ENCODE measurements at places on chromosomes 2 and 18.

GRCh38 chr2:41879235-41879916 lies 168.4 kb upstream of the PKDCC start:
- no peak for DNase-seq
- H3K4me3 ChIP-seq: no peak overlapping the region
- no peaks in the 10 kb centered on the region for H3K27me3 ChIP-seq

DNA sequence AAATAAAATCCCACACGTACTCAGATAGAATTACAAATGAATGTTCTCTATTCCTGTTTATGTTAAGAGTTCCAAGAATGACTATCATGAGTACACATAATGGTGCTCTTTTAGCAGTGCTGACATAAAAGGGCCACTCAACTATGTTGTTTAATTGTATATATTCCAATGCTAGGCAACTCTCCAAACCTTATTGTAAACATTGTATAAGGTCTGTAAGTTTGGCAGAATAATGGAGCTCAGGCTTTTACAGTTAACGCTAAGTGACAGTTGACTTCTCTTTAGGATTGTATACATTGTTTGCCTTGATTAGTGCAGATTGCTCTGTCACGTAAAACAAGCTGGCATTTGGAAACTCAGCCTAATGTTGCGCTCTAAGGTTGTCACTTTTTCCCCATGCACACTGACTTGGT lies 20.8 kb downstream of the RBMS1 start:
- no peak overlapping the region for H3K4me3 ChIP-seq
- H3K27me3 ChIP-seq: no peaks in the 10 kb centered on the region
- peaks cover 55% of the 10 kb centered on the region for H3K4me1 ChIP-seq
- H3K27ac ChIP-seq: no peak overlapping the region
- H3K36me3 ChIP-seq: no peaks in the 10 kb centered on the region

- H3K27me3 ChIP-seq: peaks cover 12% of the 10 kb centered on the region
- H3K4me1 ChIP-seq: peaks cover 3% of the 10 kb centered on the region
- no peaks in the 10 kb centered on the region for H3K36me3 ChIP-seq
Observed at GRCh38 chr2:96315400-96316071, 9.6 kb upstream of the ITPRIPL1 start.

DNA sequence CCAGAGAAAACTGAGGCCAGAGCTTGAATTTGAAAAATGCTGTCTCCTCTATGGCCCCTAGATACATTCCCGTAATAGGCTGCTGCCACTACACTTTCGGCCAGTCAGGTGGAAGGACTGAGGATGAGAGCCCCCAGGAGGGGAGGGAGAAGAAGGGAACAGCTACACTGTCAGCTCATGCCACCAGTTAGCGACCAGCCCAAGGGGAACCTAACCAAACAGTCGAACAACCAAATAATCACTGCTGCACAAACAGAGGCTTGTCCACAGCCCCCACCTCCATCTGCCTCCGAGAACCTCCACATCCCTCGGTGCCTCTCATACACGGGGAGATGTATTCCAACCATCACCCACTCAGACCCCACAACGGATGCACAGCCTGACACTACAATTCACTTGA lies 7.3 kb downstream of the ZNF516 start:
- H3K36me3 ChIP-seq: no peaks in the 10 kb centered on the region
- peak overlapping the region; percentile 98 for H3K27ac ChIP-seq
- H3K4me1 ChIP-seq: peaks cover 42% of the 10 kb centered on the region
- no peak for DNase-seq

DNA sequence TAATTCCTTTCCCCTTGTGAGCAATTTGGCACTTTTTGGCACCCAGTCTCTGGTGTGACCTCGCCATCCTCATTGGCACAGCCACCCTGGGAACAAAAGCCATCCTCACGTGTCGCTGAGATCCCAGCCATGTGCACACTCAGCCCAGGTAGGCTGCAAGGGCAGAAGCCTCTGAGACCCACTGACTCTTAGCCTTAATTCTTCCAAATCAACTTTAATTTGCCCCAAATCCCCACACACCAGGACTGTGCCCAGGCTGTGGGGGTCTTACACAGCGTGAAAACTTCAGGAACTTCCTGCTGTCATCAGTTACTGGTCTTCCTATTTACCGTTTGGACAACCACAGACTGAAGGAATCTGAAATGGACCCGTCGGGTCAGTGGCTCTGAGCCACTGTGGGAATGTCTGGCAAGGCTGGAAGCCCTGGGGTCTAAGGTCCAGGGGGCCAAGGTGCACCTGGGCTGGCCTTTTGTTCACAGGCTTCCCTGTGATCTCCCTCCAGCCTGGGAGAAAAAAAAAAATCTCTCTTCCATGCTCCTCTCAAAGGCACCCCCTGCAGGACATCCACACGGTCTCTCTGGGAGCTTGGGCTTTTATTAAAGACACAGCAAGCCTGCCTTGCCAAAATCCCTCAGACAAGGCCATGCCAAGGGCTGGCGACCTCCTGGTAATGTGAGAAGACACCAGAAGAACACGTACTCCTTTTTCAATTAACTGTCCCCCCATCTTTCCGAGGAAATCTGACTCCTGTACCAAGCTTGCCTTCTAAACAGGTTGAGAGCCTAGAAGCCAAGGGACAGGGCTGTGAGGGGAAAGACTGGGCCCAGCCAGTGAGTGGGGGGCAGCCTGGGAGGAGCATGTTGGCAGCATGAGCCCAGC lies 42.1 kb upstream of the LAPTM4A start:
- H3K4me1 ChIP-seq: peaks cover 39% of the 10 kb centered on the region
- H3K36me3 ChIP-seq: no peaks in the 10 kb centered on the region
- H3K27me3 ChIP-seq: no peaks in the 10 kb centered on the region
- peak; percentile 26 for DNase-seq

GRCh38 chr18:13471971-13472628 lies 253.5 kb downstream of the LDLRAD4 start:
- H3K36me3 ChIP-seq: no peaks in the 10 kb centered on the region
- no peak overlapping the region for H3K4me3 ChIP-seq
- H3K27me3 ChIP-seq: no peaks in the 10 kb centered on the region
- no peak overlapping the region for H3K27ac ChIP-seq

DNA sequence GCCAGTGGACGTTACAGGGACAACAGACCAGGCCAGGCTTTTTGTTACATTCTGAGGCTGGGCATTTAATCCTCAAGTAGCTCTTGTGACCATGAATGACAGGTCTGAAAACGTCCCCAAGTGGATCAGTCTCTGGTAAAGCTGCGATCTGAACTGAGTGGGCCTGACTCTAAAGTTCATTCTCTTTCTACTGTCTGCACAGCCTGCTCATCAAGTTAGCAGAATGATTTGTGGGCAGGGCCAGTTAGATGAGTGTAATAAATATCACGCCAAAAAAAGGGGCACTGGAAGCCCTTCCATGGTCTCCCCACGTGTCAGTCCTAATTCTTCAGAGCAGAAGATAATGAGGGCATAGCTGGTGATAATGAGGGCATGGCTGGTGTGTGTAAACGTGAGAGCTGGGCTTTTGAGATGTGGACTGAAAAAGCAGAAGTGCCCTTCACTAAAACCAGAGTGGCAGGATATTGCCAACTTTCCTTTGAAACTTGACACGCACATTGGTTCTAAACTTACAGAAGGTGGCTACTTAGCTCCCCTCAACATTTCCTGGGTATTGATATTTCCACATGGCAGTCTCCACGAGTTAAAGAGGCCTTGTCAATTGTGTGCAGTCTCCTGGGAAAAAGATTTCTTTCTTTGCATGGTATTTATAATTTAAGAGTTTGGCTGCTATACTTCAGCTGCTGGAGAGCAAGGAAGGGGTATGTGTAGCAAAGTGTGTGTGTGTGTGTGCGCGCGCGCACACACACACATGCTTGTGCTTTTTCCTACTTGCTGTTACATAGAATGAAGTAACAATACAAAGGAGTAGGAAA lies 72.7 kb upstream of the LYPD6B start:
- H3K4me3 ChIP-seq: no peak overlapping the region
- no peaks in the 10 kb centered on the region for H3K4me1 ChIP-seq
- H3K27me3 ChIP-seq: no peaks in the 10 kb centered on the region
- H3K27ac ChIP-seq: no peak overlapping the region
- no peak for DNase-seq

- H3K4me3 ChIP-seq: no peak overlapping the region
- no peak overlapping the region for H3K27ac ChIP-seq
- DNase-seq: no peak
- no peaks in the 10 kb centered on the region for H3K27me3 ChIP-seq
Observed at GRCh38 chr2:149456285-149456684, 125.9 kb downstream of the LYPD6 start.

DNA sequence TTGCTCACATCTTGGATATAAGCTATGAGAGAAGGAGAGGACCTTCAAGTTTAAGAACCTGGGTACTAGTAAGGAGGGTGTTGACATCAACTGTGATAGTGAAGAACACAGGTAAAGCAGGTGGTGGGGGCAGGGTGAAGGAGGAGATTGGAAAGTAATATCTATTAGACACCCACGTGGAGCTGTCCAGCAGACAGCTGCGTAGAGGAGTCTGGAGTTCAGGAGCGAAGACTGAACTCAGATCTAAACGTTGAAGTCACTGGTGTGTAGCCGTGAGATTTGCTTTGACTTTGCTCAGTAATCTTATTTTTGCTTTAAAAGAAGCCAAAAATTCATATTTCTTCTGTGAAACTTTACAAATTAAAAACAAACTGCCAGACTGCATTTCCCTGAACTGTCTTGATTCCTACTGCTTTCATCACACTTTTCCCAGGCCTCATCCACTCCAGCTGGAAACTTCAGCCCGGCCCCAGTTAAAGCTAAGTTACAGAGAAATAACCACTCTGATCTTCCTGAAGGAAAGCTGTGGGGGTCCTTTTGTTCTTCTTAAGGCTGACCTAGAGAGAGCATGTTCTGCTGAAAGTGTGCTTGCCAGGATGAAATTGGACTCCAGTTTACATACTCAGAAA lies 533.3 kb downstream of the CNTNAP5 start:
- H3K36me3 ChIP-seq: no peaks in the 10 kb centered on the region
- H3K27ac ChIP-seq: no peak overlapping the region
- no peak overlapping the region for H3K4me3 ChIP-seq
- H3K4me1 ChIP-seq: no peaks in the 10 kb centered on the region

GRCh38 chr2:166413255-166413654 lies 37.5 kb upstream of the SCN9A start:
- no peaks in the 10 kb centered on the region for H3K36me3 ChIP-seq
- H3K4me1 ChIP-seq: no peaks in the 10 kb centered on the region
- no peaks in the 10 kb centered on the region for H3K27me3 ChIP-seq
- H3K4me3 ChIP-seq: no peak overlapping the region

DNA sequence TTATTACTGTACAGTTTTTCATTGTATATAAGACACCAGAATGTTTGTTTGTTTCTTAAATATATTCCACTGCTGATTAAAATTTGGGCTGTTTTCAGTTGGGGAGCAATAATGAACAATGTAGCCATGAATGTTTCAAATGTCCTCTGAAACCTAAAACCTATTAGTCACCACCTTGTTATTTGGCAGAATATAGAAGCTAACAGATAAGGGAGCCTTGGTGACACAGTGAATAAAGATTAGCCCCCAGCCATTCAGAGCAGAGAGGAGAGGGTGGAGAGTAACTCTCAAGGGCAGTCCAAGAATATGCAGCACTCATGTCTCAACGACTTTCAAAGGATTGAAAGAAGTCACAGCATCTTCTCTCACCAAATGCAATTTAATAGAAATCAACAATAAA lies 43.1 kb upstream of the ATP8B1 start:
- H3K36me3 ChIP-seq: no peaks in the 10 kb centered on the region
- H3K4me1 ChIP-seq: no peaks in the 10 kb centered on the region
- DNase-seq: no peak
- no peaks in the 10 kb centered on the region for H3K27me3 ChIP-seq
- H3K27ac ChIP-seq: no peak overlapping the region
- no peak overlapping the region for H3K4me3 ChIP-seq

DNA sequence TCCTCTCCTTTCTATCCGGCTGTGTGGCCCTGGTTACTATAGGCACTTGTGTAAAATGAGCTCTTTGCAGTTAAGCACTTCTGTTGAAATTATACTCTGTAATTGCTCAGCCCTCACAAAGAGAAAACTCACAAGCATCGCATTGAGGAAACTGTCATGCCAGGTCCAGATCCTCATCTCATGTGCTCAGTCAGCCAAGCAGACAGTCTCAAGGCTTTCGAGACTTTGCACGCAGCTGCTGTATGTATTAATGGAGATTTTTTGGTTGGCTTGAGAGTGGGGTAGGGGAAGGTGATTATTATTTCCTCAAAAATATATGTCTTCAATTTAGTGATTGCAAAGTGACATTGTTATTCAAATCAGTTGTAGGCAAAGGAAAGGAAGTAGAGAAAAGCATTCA lies 33.0 kb upstream of the PHLPP1 start:
- H3K27ac ChIP-seq: no peak overlapping the region
- H3K4me1 ChIP-seq: no peaks in the 10 kb centered on the region
- H3K36me3 ChIP-seq: no peaks in the 10 kb centered on the region
- no peaks in the 10 kb centered on the region for H3K27me3 ChIP-seq
- DNase-seq: no peak
- H3K4me3 ChIP-seq: no peak overlapping the region

DNA sequence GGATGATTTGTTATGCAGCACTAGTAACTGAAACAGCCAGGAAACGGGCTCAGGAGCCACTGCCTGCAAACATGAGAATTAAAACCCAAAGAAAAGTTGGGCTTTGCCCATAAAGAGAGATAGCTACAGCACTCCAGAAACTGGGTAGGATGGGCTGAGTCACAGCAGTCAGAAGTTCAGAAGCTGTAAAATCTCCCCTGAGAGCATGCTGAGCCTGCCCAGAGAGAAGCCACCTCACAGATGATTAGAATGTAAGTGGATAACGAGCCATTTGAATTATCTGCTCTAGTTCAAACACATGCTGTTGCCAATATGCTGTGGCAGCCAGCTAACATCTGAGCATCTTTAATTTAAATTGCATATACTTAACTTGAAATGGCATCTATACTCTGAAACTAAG lies 388.1 kb upstream of the ACVR2A start:
- H3K27me3 ChIP-seq: no peaks in the 10 kb centered on the region
- no peaks in the 10 kb centered on the region for H3K36me3 ChIP-seq
- DNase-seq: no peak
- no peaks in the 10 kb centered on the region for H3K4me1 ChIP-seq
- H3K27ac ChIP-seq: no peak overlapping the region

GRCh38 chr2:197191940-197192322 lies 118.6 kb downstream of the ANKRD44 start:
- no peaks in the 10 kb centered on the region for H3K36me3 ChIP-seq
- no peak for DNase-seq
- H3K4me1 ChIP-seq: peaks cover 12% of the 10 kb centered on the region
- H3K27ac ChIP-seq: no peak overlapping the region
- no peak overlapping the region for H3K4me3 ChIP-seq

DNA sequence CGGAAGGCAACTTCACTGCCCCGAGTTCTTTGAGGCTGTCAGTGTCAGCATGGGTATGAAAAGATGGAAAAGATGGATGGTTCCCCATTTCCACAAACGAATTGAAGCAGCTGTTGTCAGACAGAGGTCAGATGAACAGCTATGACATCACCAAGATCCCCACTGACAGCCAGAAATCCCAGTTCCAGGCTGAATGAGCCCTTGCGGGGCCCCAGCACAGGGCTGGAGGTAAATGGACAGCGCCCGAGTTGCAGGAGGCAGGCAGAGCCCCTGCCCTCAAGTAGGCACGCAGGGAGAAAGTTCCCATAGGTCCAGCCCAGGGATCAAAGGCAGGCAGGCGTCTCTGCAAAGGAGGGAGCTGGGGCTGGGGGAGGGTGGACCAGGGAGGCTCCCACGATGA lies 169.5 kb upstream of the AGAP1 start:
- no peak overlapping the region for H3K4me3 ChIP-seq
- DNase-seq: no peak
- H3K4me1 ChIP-seq: no peaks in the 10 kb centered on the region
- no peak overlapping the region for H3K27ac ChIP-seq
- peaks cover 5% of the 10 kb centered on the region for H3K27me3 ChIP-seq
